Stimulated activated CD8-positive, alpha-beta memory T cell treated with anti-CD3 and anti-CD28 coated beads, Interleukin-4, amount 100 ng/mL, for 4 hours (primary cell): ENCODE measurements at places on chromosomes 7 and 10.

GRCh38 chr7:105587909-105588635 is 6.8 kb upstream of the EFCAB10 start:
- no peak for DNase-seq

DNA sequence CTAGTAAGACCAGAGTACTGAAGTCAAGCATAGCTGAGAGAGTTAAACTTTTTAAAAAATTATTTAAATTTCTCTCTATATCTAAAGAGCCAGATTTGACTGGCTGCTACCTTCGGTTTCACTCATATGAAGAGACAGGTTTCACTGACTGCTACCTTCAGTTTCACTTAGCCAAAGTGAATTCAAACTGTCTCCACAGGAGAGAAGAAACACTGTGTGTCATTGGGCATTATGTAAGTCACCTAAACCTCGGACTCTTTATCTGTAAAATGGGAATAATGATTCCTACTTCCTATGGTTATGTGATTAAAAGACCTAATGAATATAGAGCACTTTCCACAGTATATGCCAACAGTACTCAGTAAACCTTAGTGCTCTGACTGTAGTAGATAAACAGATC is 41.6 kb upstream of the MET start:
- DNase-seq: no peak

- DNase-seq: no peak
Observed at GRCh38 chr7:139300390-139300789, 40.7 kb upstream of the FMC1 start.

DNA sequence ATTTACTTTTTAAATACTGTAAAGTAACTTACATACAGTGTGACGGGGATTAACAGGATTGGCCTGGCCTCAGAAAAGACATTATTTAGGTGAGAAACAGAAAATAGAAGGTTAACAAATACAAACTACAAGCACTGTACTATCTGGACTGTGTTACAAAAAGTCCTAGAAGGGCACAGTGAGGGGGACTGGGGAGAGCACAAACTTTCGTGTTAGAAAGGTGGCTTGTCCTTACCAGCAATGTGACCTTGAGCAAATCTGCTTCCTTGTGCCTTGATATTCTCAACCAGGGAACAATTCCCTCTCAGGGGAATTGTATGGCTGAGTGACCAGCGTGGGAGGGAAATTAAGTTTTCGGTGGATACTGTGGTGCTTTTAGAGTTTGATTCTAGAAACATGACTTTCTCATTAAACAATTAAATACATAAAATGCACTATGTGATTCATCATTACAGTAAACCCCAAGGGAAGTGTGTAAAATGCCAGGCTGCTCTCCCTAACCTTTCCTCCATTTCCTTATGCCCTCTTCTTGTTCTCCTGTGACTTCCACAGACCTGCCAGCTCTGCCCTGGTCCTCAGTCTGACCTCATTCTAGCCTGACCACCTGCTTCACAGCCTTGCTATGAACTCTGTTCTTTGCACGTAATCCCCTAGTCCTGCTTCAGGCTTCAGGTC is 57.7 kb downstream of the OSBPL3 start:
- DNase-seq: no peak

DNA sequence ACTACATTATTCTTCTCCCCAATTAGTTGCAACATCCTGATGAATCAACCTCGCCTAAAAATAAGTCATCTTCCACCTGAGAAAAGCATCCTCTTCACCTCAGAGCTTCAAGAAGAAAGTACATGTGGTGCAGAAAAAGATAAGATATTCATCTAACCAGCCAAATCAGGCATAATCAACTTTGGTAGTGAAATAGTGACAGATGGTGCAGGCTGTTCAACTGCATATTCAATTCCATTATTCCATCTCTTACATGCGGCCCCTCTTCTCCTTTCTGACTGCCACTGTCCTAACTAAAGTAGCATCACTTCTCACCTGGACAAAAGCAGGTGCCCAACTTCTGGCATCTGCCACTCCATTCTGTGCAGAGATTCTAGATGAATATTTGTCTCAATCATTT is 148.4 kb upstream of the STEAP1 start:
- no peak for DNase-seq

DNA sequence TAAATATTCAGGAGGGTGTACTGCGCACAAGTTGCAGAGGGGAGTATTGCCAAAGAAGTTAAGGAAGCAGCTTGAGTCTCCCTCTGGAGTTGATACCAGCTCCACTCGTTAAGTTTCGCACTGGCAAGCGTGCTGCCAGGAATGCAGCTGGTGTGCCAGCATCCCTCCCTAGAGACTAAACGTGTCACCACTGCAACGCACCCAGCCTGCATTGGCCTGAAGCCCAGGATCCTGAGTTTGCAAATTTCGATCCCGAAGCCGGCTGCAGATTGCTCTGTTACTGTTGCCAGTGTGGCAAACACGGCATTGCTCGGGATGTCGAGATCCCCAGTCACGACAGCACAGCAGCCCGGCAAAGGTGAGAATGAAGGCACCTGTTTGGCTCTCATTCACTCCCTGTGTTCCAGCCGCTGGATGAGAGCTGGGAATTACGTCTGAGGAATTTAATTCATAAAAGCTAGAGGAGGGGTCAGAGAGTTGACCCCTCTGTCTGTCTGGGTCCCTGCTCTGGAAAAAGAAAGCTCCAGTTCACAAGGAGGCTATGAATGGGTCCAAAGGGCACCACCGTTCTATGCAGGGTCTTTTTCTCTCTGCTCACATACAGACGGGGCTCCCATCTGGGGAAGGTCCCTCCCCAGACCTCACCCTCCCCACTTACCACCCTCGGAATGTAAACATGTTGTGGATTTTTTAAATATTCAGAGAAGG is 61.0 kb downstream of the NRP1 start:
- no peak for DNase-seq

DNA sequence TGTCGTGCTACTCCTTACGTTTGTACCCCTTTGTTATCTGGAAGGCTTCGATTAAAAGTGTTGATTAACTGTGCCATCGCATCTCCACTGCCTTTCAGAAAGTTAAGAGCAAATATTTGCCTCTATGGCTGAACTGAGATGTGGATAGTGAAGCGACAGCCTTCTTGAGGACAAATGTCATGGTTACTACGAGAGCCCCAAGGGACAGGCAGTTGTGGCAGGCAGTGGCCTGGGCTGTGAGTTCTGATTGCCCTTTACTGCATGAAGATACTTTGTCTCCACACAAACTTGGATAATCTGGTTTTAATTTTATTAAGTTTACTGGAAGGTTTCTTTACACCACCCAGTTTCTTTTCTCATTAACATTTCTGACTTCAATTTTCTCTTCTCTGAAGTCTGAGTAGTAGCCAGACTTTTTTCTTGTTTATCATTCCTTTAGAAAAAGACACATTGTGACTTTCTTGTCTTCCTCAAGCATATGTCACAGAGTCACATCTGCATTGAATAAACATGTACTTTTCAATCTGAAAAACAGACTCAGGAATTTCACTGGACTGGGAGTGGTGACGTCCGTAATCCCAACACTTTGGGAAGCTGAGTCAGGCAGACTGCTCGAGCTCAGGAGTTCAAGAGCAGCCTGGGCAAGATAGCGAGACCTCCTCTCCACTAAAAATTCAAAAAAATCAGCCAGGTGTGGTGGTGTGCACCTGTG is 1.5 kb downstream of the TAS2R41 start:
- no peak for DNase-seq

DNA sequence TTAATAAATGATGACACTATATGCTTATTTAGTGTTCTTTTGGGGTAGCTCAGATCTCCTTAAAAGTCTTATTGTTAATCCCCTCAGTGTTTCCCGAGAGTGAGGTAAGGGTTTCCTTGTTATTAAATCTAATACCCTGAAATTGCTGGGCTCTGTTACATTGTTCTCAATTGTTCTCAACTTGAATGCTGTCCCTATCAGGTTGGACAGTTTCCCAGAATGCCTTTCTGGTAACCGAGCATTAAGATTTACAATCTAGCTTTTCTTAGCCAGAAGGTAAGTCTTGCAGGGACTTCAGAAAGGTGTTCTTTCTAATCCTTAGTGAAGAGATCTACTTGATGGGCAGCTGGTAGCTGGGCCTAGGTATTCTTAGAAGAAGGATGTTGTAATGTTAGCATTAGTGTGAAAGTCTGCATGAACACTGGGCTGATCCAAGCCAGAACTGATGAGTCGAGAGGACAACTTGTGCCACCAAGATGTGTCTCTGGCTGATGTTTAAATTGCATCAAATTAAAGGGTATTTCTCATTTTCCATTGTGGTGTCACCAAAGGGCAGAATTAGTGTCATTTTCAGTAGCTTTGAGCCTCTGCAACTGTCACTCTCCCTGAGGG is 89.9 kb downstream of the SND1 start:
- no peak for DNase-seq

DNA sequence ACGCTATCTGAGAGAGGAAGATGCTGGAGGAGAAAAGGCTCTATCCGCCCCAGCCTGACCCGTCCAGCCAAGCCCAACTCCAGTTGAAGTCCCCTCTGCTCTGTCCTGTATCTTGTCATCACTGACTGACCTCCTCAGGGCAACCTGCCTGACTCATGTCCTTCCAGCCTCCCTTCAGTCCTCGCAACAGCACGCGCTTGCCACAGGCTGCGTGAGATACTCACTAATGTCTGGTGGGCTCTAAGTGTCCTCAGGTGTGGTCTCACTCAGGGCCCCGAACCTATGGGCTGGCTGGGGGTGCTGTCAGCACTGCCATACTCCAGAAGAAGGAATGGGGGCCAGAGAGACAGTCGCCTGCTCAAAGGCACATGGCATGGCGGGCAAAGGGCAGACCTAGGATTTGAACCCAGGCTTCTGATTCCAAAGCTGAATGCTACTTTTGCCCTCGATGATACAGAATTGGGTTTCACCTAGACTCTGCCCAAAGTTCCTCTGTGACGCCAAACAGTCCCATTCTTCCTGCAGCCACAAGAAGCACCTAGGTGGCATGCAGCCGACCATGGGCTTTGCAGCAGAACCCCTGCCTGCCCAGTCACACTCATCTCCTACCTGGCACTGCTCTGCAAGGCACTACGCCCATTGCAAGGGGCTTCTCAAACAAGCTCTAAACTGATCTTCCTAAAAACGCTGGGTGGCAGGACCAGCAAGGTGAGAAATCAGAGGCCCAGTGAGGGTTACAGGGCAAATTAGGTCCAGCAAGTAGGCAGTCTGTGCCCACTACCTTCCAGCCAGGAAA is 8.5 kb downstream of the FAM53B start:
- no peak for DNase-seq

DNA sequence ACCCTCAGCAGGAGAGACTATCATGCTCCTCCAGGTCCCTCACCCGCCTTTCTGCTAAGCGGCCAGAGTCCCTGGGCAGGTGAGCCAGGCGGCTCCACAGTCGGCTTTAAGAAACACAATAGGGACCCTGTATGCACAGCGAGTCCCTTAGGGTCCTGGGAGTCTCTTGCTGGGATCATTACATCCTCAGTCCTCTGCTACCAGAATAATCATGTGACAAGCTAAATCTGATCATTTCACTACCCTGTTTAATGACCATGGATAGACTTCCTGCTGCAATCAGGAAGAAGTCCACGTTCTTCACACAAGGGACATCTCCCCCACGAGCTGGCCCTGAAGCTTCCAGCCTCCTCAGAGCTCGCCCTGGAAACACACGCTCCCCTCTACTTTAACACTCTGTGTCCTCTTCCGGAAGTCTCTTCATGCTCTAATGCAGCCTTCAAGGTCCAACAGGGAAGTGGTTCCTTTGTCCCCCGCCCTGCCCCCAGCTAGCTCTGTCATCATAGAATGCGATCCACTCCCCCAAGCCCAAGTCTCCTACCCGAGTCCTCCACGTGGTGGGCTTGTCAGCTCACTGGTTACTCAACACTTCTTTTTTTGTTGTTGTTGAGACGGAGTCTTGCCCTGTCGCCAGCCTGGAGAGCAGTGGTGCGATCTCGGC is 101.5 kb downstream of the RNF216 start:
- no peak for DNase-seq

DNA sequence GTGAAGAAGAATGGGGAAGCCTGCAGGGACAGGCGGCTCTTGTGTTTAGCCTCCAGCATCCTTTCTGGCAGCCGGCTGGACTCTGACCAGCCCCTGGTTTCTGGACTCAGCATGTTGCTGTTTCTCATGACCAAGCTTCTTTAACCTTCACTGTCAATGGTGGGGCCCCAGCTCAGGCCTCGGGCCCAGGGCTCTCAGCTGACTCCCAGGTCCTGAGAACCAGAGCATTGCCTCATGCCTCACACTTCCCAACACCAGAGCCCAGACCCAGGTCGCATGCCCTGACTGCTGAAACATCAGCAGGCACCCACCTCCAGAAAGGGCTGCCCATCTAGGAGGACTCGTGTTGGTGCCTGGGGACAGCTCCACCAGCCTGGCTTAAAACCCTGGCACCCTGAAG is 34.8 kb upstream of the FGFR2 start:
- no peak for DNase-seq

- no peak for DNase-seq
Observed at GRCh38 chr7:10471280-10472058, 502.2 kb upstream of the PHF14 start.

GRCh38 chr10:50423448-50423847 is 172.1 kb upstream of the ASAH2 start:
- no peak for DNase-seq

DNA sequence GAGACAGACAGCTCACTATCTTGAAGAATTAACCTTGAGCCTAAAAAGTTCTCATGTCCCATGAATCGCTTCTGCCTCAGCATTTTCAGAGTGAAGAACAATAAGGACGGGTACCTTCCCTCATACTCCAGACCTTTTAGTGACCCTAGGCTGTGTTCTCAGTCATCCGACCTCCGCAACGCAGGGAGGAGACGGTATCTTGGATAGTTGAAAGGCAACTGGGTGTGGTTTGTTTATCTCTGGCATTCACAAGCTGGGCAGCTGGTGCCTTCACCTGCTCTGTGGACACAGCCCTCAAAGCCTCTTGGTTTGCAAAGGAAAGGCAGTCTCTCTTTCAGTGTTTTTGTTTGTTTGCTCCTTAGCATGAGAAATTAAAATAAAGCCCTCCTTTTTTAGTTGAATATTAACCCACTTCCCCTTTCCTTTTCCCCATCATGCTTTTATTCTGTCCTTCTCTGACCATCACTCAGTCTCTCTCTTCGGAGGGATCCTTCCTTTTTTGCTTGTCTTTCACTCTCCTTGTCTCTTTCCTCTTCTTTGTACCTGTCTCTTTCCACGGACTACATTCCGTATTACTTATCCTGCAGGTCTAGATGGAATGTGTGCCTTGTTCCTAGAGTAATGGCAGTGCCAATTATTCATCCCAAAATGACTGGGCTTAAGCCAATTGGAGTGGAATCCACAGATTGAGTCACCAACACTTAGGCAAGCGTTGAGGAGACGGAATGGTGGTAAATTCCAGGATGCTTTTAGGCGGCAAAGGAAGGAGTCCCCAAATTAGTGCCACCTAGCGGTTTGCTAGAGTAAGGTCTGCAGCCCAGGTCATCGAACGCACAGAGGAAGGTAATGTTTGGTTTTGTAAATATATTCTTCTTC is 45.8 kb downstream of the PRR15 start:
- DNase-seq: no peak

GRCh38 chr10:525565-526315 is 163.7 kb downstream of the DIP2C start:
- no peak for DNase-seq
